Activated CD4-positive, alpha-beta T cell treated with anti-CD3 and anti-CD28 coated beads for 4 hours (primary cell): ENCODE measurements at places on chromosomes 16 and 17.

DNA sequence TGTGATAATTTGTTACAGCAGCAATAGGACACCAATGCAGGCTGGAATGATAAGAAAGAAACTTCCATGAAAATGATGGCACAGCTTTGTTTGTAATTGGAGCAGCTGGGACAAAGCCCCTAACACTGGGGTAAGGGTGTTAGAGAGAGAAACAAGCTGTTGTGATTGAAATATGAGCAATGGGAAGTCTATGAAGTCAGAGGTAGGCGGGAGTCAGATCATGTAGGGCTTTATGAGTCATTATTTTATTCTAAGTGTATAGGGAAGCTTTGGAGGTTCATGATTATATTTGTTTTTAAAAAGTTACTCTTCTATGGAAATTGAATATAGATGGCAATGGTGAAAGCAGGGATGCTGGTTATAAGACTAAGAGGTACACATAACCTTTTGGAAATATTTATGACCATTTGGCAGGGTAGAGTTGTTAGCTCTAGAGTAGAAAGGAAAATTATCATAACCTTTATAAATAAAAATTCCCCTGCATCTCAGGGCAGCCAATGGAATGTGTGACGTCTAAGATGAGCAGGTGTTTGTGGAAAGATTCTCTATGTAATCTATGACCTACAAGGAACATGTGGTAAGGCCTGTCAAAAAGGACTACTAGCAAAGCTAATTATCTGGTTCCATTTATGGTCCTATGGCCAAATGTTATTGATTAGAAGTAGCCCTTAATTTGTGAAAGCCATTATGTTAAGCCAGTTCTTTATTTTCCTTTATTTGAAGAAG, 85.6 kb downstream of the KCNJ2 start:
- no peak for DNase-seq

DNA sequence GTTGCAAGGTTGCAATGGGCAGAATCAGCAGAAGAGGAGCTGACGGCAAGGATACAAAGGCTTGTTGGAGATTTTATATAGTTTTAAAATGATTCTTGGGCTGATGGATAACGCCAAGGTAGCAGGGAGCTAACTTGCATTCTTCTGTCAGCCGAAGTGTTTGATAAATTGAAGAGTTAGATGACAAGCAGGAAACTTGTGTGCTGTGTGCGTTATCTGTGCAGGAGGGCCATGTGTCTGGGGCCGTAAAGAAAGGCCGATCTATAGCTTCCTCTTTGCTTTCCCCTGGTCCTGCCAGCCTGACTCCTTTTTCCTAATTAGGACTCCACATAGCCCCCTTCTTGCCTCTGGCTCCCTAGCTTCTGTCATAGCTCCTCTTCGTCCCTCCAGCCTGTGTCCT, 6.7 kb upstream of the WWOX start:
- DNase-seq, result no peak

GRCh38 chr17:74923538-74924249, 379 bp upstream of the OTOP2 start:
- DNase-seq, result peak; percentile 72

- no peak for DNase-seq
These were observed 4.2 kb upstream of the CDH1 start for GRCh38 chr16:68732741-68733399.

DNA sequence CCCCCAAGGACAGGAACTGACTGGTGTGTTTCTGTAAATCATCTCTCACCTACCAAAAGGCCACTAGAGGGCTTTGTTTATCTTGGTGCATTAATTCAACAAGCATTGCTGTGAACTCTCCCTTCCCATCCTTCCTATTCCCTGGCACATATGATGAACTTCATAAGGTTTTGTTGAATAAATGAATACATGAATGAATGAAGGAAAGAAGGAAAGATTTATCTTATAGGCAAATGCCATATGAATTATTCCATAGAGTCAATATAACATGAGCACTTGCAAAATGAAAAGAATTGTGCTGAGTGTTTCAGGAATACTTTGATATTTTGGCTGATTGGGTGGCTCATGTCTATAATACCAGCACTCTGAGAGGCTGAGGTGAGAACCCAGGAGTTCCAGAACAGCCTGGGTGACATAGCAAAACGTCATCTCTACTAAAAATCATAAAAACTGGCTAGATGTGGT, 4.3 kb downstream of the SPDYE4 start:
- DNase-seq, result no peak

GRCh38 chr16:767743-768235, 7.3 kb downstream of the MSLN start:
- no peak for DNase-seq

GRCh38 chr17:9361188-9361955, 214.2 kb downstream of the STX8 start:
- DNase-seq, result no peak

DNA sequence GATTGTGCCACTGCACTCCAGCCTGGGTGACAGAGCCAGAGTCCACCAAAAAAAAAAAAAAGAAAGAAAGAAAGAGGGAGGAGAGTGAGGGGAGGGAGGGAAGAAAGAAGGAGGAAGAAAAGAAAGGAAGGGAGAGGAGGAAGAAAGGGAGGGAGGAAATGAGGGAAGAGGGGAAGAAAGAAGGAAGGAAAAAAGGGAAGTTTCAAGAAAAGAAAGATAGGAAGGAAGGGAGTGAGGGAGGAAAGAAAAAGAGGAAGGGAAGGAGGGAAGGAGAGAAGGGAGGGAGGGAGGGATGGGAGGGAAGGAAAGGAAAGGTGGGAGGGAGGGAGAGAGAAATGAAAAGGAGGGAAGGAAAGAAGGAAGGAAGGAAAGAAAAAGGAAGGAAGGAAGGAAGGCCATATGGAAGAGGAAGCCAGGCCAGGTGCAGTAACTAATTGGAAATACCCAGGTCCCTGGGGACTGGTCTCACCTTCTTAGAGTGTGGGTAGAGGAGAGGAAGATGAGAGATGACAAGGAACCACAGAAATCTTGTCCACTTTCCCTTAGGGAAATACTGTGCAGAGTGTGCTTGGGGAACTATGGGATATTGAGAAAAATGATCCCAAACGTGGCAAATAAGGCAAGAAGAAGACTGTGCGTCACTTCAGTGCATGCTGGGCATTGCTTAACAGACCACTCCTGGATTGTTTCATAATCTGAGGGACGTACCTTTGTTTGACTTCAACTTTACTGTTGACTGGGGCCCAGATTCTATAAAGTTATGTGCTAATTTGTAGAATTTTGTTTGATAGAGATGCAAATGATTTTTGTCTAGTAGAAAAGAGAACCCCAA, 15.1 kb upstream of the CSNK2A2 start:
- DNase-seq, result no peak

- no peak for DNase-seq
These were observed 121.8 kb upstream of the NOG start for GRCh38 chr17:56471696-56472095.

- DNase-seq, result no peak
These were observed 18.8 kb downstream of the LGALS3BP start for GRCh38 chr17:78960928-78961327.

DNA sequence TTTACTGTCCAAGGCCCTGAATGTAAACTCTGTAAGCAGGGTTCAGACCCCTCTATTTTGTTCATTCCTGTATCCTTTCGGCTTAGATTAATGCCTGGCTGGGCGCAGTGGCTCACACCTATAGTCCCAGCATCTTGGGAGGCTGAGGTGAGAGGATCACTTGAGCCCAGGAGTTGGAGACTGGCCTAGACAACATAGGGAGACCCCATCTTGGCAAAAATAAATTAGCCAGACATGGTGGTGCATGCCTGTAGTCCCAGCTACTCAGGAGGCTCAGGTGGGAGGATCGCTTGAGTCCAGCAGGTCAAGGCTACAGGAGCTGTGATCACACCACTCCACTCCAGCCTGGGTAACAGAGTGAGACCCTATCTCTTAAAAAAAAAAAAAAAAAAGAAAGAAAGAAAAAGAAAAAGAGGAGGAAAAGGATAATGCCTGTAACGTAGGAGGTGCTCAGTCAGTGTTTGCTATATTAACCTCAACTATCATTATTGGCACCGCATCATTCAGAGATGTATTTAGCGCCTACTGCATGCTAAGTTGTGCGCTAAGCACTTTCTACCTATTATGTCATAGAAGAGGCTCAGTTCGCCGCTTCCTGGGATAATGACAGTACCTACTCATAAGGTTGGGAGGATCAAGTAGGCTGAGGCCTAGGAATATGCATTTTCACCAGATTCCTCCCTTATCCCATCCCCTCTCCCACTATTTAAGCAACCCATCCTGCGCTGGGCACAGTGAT, 5.0 kb downstream of the SOCS1 start:
- DNase-seq, result no peak

DNA sequence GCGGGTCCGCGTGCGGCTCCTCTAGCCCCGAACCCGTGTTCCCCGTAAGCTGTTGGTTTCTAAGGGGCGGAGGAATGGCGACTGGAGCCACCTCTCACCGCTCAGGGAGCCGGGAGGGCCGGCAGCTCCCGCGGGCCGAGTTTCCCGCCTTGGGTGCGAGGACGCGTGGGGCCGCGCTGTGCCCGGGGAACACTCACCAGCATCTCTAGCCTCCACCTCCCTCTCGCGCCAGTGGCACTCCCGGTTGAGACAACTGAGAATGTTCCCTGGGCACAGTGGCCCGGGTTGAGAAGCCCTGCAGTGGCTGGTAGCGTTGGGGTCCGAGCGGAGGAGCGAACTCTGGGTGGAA, 560 bp downstream of the TELO2 start:
- peak; percentile 18 for DNase-seq

DNA sequence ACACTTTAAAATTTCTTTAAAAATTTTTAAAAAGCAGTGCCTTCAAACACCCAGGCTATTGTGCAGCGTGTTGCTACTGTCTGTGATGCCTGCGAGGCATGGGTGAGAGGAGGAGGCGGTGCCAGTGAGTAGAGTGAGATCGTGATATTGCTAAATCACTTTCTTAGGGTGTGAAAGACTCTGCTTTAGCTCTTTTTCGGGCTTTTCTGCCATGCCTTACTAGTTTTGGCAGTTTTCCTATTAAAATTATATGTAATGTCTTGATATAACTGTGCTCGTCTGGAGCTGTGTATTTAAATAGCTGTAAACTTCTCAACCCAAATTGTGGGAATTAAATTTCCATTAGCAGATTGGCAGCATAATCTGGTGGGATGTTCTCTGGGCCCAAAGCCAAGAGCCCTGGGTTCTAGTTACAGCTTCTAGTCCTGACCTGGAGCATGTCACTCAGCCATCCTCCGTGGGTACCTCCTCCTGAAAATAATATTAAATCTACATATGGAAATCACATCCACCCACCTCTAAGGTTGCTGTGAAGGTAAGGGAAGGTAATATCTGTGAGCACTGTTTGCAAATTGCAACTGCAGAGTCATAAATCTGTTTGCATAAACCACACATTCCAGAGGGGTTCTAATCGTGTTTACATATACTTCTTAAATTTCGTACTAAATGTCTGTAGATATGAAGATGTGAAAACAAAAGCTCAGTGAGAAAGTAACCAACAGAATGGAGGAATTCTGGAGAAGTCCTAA, 264.3 kb upstream of the CACNG5 start:
- DNase-seq, result no peak

DNA sequence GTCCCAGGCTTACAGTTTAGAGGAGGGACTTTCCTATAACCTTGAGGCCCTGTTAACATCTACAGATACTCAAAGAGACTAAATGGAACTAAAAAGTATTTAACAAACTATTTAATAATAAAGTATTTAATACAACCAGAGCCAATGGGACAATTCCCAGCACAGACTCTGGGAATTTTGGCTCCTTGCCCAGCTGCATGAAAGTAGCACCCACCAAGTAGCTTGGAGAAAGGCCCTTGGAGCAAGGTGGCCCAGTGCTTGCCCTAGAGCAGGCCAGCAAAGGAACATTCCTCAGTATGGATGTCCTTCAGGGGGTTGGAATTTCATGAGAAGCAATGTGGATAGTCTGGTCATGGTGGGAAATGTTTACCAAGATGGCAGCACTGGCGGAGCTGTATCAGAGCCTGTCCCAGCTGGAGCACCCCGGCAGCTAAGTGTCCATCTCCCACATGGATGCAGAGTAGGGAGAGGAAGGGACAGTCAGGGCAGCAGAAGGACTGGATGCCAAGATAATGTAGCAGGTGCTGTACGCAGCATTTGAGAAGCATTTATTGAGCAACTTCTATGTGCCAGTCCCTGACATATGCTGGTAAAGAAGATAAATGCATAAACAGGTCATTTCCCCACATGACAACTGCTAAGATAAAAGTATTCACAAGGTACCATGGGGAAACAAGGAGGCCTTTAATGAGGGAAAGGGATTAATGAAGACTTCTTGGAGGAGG, 5.2 kb upstream of the SMARCD2 start:
- DNase-seq, result no peak

GRCh38 chr17:19384723-19385391, 2.1 kb downstream of the MFAP4 start:
- no peak for DNase-seq

- no peak for DNase-seq
These were observed 130.6 kb downstream of the NLK start for GRCh38 chr17:28173031-28173561.

- no peak for DNase-seq
These were observed 826 bp upstream of the MPO start for GRCh38 chr17:58281511-58282011.

- DNase-seq, result no peak
These were observed 96.3 kb downstream of the TNFRSF13B start for GRCh38 chr17:16875662-16876061.

GRCh38 chr16:4987250-4987579, 29.1 kb downstream of the SEC14L5 start:
- no peak for DNase-seq

DNA sequence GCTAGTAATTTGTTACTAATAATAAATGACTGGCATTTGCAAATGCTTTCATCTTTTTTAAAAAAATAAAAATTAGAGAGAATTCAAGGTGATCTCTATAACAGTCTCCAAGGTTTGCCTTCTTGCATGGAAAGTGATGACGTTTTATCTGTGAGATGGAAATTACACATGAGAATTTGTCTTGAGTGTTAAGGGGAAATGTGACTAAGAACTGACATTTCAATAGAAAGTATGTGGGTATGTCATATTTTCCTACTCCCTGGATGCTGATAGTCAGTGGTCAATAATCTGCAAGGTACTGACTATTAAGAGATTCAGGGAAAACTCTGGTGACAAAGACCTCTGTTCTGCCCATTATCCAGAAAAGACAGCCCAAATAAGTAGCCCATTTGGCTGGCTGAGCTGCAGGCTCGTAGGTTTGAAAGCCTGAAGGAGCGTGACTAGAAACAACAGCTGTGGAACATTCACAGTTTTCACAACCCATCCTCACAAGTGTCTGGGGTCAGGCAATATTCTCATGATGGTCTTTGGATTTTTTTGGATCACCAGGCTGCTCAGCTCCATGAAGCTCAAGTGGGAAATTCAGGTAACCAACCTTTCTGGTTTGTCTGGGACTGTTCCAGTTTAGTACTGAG, 49.7 kb upstream of the WSCD1 start:
- DNase-seq, result no peak

GRCh38 chr17:2055292-2056205, 646 bp downstream of the HIC1 start:
- peak; percentile 46 for DNase-seq

GRCh38 chr16:59252317-59252716, 518.2 kb upstream of the GOT2 start:
- DNase-seq, result no peak
